ENCODE measurements at places on chromosomes 1 and 21.

- no peak for DNase-seq
Observed at GRCh38 chr1:243726806-243727502, 123.1 kb downstream of the AKT3 start.

- no peak for DNase-seq
Observed at GRCh38 chr1:39378377-39378776, 113.1 kb upstream of the BMP8A start.

DNA sequence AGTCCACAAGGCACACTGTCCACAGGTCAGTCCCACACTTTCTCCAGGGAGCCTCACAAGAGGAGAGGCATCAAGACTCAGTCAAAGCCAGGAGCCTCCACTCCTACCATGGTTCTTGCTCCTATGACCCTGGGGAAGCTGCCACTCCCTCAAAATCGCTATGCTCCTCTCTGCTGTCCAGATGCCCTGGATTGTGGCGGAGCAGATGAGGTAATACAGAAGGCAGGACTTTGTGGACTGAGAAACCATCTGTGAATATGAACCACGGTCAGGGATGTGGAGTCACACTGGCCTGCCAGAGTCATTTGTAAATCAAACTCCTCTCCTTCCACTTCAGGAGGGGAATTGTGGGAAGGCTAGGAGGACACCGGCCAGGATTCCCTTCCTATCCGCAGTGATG is 20.6 kb downstream of the VWA5B1 start:
- DNase-seq = no peak

DNA sequence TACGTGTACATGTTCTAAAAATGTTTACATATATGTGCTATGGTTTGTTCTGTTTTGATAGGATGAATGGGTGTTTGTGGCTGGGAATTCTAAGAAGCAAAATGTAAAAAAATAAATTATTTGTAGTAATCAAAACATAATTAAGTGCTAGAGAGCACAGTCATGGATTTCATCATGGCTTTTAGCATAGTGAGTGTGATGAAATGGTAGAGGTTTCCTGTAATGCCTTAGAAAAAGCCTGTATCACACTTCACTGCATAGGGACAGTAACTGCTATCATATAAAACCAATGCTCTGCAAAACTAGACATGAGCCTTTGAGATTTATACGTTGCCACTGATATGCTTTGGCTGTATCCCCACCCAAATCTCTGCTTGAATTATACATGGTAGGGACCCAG is 99.8 kb downstream of the PTGER3 start:
- DNase-seq = no peak

DNA sequence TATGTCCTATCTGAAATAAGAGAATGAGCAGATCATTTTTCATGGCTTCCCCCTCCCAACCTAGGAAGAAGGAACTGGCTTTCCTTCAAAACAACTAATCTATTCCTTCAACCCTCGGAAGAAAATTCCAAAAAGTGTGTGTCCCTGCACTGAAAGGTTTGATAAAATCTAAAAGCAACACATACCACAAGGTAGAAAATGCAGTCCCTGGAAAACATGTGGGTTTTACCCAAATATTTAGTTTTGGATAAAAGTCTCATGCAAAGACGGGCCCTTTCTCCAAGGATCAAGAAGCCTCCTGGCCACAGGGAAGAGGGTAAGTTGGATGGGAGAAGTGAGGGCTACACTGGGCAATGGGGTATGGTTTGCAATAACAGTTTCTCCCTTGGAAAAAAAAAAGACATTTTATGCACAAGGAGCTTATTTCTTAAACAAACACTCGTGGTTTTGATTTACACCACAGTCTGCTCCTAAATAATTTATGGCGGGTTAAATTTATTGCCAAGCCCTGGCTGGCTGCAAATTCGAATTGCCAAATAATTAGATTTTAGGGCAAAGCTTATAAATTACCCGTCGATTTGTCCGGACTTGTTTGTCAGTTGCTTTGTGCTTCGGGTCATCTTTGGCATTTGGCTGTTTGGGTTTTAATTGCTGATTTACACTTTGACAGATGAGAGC is 28.9 kb downstream of the ERI3 start:
- DNase-seq = no peak

- no peak for DNase-seq
Observed at GRCh38 chr1:41980827-41981653, 62.3 kb upstream of the HIVEP3 start.

DNA sequence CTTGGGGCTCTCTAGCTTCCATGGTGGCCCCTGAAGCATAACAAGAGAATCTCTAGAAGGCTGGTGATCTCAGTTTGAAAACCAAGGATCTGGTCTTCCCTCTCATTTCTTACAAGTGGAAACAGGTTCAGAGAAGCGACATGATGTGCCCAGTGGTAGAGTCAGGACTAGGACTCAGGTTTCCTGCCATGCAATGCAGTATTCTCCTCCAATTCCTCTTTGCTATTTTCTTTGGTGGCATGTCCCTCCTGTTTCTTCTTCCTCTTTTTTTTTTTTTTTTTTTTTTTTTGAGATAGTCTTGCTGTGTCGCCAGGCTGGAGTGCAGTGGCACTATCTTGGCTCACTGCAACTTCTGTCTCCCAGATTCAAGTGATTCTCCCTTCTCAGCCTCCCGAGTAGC is 195.6 kb upstream of the C1orf105 start:
- no peak for DNase-seq

- no peak for DNase-seq
Observed at GRCh38 chr1:245225322-245226202, 70.8 kb downstream of the KIF26B start.

- DNase-seq = no peak
Observed at GRCh38 chr1:186301448-186301847, 73.6 kb downstream of the TPR start.

GRCh38 chr1:154583773-154584172 is 16.2 kb downstream of the CHRNB2 start:
- DNase-seq = no peak

DNA sequence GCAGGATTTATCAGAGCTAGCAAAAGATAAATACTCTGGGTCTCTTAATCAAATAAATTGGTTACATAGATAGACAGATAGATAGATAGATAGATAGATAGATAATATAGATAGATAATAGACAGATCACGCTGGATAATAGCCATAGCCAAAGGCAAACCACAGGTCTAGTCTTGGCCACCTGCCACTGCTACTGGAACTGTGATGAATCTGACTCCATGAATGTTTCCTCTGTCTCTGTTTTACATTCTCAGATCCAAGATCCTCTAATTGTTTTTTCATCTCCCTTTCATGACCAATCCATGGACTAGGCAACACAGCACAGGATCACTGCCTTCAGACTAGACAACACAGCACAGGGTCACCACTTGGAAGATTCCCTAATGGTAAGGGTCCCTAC is 444.7 kb upstream of the NFIA start:
- no peak for DNase-seq

GRCh38 chr1:78619803-78620579 is at the start of gene IFI44L:
IFI44L (plus strand) TSS chr1:78620448; CDS start chr1:78627916, 7,468 bp downstream.
- DNase-seq = peak; percentile 0

GRCh38 chr1:212179394-212180076 is 105.7 kb upstream of the PPP2R5A start:
- no peak for DNase-seq

- DNase-seq = no peak
Observed at GRCh38 chr1:115091572-115091971, 2.3 kb upstream of the TSPAN2 start.

GRCh38 chr1:3064296-3064850 is 4.6 kb upstream of the PRDM16 start:
- DNase-seq = no peak

GRCh38 chr1:182110635-182111034 is 49.1 kb upstream of the ZNF648 start:
- no peak for DNase-seq

- DNase-seq = no peak
Observed at GRCh38 chr1:114668784-114669561, 876 bp downstream of the DENND2C start.

DNA sequence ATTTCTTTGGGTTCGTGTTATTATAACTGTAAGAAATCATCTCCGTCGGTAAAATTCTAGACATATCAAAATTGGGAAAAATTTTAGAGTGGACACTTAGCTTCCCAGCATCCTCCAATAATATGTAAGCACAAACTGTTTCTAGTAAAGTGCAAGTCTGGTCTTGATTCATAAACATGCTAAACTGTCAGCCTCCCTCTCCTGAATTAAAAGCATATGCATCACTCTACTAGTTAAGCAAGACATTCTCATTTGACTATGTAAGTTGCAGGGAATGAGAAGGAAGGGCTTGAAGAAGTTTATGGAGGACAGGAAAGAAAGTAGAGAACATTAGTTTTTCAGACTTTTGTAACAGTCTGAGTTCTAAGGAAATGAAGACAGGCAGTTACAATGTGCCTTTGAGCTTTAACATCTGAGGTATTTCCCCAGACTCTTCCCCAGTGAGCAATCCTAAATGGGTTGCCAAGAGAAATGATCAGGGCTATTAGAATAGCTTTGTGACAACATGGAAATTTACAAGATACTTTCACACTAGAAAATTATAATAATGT is 90.0 kb downstream of the TYW3 start:
- no peak for DNase-seq

- DNase-seq = no peak
Observed at GRCh38 chr1:192453360-192453992, 122.1 kb upstream of the RGS1 start.

GRCh38 chr21:27633631-27634030 is 666.7 kb upstream of the ADAMTS5 start:
- no peak for DNase-seq

- DNase-seq = no peak
Observed at GRCh38 chr1:87084244-87084836, 169.9 kb downstream of the HS2ST1 start.

Data from activated CD8-positive, alpha-beta memory T cell treated with anti-CD3 and anti-CD28 coated beads for 1 hour (primary cell).